ENCODE measurements at places on chromosomes 12 and 14.

GRCh38 chr12:17456486-17456885, 633.5 kb downstream of the RERGL start:
- DNase-seq: no peak

DNA sequence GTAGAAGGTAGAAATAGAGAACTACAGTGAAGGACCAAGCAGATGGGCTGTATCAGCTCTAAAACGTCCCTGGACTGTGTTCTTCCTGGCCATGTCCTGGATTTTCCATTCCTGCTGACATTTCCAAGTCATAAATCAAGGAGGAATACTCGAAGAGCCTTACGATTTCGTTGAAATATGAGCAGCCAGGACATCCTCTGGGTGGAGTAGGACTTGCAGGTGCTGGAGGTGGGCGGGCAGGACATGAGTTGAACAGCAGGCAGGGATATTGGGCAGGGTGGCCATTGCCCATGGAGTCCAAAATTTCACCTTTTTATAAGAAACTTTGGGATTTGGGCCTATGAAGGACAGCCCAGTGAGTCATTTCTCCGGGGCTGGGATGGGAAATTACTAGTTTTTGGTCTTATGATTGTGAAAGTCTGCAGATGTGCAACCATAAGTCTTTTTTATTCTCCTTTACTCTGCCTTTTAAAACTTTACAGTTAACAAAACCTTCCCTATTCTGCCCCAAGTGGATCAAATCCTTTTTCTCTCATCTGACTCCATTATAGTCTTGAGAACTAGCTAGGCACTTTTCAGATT, 88.8 kb downstream of the TMX1 start:
- no peak for DNase-seq

DNA sequence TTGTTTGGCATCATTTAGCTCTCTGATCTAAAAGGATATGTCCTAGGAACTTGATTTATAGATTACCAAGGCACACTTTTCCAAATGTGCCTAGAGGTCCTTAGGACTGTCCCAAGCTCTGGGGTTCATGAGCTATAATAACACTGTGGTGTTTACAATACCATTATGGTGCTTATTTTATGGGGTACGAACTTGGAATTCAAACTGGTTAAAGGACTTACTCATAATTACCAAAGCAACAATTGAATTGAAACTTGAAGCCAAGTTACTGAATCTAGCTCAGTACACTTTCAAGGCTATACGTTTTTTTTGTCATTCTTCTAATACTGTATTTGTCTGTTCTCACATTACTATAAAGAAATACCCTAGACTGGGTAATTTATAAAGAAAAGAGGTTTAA, 9.6 kb upstream of the TEP1 start:
- no peak for DNase-seq

- no peak for DNase-seq
Observed at GRCh38 chr12:88111074-88111652, 30.7 kb downstream of the CEP290 start.

DNA sequence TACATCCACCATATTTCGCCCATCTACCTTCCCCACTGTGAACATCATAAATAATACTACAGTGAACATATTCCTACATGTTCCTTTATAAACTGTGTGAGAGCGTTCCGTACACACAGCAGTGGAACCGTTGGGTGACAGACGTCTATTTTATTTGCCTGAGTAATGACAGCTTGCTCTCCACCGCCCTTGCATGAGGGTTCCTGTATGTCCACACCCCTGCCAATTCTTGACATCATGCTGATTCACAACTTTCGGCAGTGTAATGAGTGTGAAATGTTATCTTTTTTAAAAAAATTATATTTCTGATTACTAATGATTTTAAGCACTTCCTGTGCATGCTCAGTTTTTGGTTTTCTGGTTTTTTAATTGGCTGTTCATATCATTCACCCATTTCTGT, 4.3 kb upstream of the RAD52 start:
- peak; percentile 53 for DNase-seq

GRCh38 chr12:101779626-101780025, 40.4 kb upstream of the SYCP3 start:
- no peak for DNase-seq

DNA sequence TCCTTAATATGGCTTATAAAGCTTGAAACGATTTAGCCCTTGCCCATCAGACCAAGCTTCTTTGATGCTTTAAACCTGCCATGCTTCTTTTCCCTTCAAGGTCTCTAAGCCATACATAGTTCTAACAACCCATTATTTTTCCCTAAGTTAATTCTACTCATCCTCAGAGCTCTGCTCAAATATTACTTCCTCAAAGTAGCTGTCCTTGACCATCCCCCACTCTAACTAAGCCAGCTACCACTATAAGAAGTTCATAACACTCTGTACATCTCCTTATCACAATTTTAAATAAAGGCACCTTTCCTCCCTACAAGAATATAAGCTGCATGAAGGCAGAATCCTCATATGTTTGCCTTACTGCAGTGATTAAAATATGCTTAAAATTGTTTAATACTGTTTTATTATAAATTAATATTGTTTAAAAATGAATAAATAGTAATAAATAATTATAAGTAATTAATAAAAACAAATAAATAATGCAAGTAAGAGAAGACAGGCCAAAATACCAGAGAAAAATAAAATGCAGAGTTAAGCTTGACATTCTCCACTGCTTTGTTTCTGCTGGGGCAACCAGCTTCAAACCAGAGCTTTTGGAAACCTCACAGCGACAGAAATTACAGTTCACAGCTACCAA, 76.8 kb downstream of the NUMB start:
- no peak for DNase-seq

DNA sequence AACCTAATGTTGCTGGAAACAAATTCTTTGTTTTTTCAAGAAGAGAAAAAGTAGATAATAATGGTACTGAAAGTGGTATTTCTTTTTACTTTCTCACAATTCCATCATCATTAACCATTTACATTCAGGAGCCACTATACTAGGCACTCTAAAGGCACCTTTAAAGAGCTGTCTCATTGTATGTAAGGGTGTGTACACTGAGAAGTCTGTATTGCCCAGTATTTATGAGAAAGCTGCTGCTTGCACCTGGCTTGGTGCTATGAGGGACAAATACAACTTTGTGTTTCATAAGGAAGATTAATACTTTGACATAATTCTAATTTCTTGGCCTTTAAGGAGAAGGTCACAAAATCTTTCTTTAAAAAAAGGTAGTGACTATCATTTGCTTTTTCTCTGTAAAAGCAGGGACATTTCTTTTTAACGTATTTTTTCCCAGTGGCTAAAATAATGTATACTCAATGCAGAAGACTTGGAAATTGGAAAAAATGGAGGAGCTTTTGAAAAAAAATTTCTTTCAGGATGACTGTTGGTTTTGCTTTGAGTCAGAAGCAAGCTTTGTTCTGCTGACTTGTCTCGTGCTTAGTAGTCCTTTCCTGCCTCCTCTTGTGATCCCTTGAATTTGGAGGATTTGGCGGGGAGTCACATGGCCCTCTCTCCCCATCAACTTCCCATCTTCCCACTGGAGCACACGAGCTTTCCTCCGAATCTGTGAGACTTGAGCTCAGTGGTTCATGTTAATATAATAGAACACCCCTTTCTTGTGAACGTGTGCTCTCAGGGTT, 50.1 kb downstream of the RASSF3 start:
- DNase-seq: no peak

GRCh38 chr14:64930085-64930843, 12.3 kb downstream of the GPX2 start:
- no peak for DNase-seq

DNA sequence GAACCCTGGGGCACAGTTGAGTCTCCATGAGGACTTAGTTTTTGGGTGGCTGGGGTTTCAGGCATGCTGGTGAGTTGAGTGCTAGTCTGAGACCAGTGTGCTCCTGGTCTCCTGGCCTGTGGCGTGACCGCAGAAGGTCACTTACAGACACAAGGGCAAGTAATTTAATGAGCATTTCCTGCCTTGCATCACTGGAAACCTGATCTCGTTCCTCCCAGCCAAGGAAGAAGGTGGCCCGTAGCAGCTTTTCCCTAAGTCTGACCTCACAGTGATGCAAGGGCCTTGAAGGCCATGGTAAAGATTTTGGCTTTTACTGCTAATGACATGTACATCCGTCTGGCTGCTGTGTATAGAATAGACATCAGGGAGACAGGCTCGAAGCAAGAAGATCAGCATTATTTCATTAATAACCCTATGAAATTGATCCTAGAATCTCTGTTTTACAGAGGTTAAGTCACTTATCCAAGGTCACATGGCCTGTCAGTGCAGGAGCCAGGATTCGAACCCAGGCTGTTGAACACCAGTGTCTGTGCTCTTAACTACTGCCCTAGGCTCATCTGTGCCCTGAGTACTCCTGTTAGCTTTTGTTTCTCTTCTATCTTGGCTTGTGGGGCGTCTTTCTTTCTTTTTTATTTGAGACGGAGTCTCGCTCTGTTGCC, 4.6 kb downstream of the TMEM120B start:
- peak; percentile 64 for DNase-seq

DNA sequence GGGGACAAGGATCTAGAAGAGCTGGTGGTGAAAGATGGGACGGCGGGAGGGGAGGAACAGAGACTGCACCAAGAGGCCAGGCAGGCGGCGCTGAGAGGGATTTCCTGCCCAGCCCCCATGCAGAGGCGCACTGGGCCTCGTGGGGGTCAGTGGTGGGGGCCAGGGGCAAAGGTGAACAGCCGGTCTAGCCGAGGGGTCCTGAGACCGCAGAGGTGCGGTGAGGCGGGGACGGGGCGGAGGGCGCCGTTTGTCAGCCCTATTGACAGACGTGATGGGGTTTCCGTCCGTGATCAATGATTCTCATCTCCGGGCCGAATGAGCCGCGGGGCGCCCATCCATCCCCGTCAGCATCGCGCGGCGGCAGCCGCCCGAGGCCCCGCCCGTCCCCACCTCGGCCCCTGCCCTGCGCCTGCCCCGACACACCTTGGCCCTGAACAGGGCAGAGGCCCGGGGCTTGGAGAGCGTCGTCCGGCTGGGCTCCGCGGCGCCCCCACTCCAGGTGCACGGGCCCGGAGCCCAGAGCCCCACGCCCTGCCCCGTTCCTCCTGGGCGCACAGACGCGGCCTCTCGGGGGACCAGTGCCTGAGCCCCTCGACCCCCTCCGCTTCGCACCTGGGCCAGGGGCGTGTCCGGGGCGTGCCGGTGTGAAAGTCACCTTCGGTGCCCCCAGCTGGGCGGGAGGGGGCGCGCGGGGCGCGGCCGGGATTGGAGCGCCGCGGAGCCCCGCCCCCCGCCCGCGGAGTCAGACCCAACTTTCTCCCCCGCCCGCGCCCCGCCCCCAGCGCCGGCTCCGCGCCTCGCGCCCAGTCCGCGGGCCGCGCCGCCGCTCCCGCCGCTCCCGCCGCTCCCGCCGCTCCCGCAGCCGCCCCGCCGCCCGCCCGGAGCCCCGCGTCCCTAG, at the start of gene NXPH4:
NXPH4 (plus strand) TSS at position 781 of the 898 bp plus-strand sequence. CDS start 176 bp downstream, outside the sequence.
- DNase-seq: peak; percentile 55

DNA sequence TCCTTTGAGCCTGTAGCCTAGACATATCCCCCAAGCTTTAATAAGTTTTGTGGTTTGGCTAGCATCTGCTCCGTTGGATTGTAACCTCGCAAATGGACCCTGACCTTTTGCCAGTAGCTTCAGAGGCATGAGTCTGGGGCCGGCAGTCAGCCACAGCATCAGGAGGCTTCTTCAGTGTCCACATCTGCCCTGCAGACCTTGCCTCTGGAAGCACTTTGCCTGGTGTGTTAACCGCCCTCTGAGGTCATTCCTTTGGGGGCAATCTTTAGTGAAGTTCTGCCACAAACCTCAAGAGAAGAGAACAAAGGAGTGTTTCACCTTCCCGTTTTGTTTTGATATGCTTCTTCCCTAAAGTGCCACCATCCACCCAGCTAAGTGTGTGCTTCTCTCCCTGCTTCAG, 71.4 kb downstream of the GNS start:
- no peak for DNase-seq

DNA sequence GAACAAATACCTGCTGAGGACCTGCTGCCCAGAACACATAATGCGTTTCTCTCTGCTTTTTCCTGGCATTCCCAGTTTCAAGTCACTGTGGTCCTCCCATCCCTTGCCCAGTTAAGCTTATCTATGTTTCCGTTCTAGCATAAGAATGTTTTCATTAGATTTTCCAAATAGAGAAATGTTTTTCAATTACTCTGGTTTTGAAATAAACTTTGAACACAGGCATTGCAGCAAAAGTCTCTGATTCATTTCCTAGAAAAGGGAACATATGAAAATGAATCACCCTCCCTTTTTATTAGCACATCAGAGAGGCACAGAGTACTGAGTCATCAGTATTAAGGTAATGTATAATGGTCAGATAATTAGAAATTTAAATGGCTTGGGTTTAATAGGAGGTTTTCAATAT, 201.1 kb upstream of the TMEM260 start:
- no peak for DNase-seq

DNA sequence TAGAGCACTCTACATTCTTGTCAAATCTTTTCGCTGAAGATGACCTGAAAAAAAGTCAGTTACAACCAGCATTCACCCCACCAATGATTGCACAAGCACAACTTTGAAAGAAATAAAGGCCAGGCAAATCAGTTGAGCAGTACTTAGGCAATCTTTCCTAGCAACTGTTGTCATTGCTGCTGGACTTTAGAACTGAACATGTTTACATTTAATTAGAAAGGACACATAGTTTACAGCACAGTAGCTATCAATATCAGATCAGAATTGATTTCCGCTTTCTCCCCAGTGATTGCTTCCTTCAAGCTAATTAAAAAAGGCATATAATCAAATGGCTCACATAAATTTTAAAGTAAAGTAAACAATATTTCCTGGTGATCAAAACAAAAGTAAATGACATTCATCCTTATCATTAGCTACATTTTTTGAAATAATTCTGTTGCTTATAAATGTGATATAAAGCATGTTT, 128.4 kb downstream of the FOXA1 start:
- DNase-seq: no peak

GRCh38 chr14:76763096-76764041, 2.1 kb downstream of the VASH1 start:
- no peak for DNase-seq

- DNase-seq: no peak
Observed at GRCh38 chr12:57094208-57095160, 5.6 kb downstream of the NAB2 start.

DNA sequence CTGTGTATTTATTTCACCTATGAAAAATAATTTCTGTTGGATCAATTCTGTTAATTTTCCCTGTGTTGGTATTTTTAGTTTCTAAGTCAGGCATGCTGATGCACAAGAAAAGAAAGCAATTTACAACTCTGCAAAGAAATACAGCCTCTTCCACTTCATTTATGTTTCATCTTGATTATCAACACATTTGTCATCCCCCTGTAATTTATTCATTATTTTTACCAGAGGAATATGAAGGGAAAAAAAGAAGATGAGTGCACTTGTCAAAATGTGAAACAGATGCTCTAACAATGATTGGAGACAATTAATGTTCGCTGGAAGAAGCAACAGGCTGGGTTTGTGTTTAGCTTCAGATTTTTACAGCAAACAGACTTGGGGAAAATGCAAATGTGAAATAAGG, 958.5 kb upstream of the SEL1L start:
- DNase-seq: no peak

All from PC-9 (cell line).